ENCODE measurements at places on chromosomes 16 and 17.
A peak's percentile ranks its signal among the peaks of the same experiment; 100 is the strongest.

DNA sequence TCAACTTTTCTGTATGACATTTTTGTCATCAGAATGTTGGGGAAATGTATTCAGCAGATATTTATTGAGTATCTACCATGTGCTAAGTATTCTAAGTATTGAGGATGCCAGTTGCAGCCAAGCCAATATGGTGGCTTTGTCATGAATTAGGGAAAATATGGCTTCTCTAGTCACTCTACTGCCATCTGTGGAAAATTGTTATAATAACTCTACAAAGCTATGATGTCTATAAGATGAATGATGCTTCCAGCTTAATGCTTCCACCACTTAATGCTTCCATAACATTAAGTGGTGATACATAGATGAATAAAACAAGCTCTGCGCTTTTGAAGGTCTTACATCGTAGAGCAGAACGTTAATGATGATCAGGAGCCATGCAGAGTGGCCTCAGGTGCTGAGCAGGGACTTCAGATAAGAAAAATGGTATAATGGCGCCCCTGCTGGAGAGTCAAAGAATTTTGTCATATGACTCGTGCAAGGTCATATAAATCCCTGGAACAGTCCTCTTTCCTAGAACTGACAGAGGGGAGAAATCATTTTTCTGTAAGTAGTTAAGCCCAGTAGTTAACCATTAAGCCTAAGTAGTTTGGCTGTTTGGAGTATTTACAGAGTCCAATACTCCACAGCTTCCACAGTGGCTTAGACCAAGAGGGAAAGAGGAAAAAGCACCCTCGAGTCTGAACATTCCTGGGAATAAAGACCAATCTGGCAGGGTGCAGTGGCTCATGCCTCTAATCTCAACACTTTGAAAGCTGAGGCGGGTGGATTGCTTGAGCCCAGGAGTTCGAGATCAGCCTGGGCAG is 2.7 kb upstream of the TMIGD1 start:
- peak; percentile 68 for DNase-seq

GRCh38 chr17:80763293-80763867 is 218.7 kb downstream of the RPTOR start:
- DNase-seq, result no peak

DNA sequence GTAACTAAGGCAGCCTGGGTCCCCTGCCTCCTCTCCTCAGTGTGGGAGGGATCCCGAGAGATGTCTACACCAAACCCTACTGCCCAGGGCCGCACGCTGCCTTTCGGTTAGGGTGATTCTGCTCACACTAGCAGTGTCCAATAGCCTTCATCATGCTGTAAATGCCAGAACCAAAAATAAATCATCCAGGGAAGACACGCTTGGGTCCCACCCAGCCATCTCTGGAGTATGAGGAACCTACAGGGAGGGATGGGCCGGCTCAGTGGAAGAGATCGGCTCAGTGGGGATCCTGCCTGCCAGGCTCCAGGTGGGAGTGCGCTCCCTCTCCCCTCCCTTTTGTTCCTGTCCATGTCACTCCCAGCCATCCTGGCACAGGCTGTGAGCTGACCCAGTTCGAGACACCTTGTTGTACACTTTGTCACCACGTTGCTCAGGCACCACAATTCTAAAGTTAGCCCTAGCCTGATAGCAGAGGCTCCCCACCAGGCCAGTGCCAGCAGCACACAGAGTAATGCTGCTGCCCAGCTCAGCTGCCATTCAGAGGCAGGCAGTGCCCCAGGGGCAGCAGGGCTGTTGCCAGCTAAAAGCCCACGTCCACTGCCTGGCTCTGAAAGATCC is 24.5 kb downstream of the PEMT start:
- no peak for DNase-seq

DNA sequence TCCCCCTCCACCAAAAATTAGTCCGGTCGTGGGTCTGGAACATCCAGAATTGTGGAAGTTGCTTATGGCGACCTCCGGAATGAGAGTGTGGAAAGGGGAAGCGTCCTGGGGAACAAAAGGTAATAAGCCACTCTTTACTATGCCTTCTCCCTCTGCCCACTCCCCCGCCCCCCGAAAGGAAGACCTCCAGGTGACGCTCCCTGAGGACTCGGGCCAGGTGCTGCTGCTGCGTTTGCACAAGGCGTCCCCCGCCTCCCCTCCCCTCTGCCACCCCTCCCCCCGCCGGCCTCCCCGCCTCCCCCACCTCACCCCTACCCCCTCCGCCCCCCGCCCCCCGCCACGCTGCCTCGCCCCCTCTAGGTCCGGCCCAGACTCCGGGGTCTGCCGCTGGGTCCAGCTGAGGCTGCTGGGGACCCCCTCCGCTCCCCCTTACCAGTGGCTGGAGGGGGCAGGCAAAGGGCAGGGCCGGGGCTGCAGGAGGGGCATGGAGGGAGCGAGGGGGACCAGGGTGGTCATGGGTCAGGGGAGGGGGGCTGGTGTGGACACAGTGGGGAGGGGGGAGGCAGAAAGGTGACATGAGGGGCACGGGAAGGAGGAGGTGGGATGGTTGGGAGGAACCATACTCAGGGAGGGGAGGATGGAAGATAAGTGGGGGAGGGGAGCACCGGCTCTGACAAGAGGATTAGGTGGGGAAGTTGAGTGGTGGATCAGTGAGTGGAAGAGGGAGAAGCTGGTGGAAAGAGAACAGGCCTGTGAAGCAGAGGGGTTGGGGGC is 23.6 kb downstream of the ALOX12B start:
- DNase-seq, result no peak
